AG04449 (cell line): ENCODE measurements at places on chromosomes 13 and 19.

- no peak for DNase-seq
Observed at GRCh38 chr13:24267274-24267673, 42.1 kb upstream of the C1QTNF9 start.

DNA sequence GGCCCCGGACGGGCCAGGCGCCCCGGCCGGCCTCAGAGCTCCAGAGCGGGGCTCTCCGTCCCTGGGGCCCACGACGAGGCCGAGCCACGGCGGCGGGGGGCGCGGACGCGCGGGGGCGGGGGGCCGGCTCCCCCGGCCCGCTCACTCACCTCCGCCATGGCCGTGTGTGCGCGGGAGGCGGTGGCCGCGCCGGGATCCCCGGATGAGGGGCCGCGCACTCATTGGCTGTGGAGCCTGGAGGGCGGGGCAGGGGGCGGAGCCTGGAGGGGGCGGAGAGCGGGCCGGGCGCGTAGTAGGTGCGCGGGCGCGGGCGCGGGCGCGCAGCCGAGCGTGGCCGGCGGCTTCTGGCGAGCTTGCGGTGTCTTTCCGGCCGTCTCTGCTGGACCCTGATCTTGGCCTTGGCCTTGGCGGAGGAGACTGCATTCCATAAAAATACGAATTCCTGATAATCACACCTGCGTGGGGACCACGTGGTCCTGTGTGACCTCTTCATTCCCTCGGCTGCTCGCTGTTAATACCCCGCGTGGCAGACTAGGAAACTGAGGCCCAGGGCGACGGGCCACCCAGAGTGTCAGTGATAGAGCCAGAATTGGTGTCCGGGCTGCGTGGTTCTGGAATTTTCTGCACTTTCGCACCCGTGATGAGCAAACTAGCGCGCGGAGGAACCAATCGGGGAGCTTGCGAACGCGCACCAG, at the start of gene MIER2:
TSS of gene MIER2 (minus strand) at position 172 of the 695 bp plus-strand sequence. CDS start at position 158, 14 bp downstream.
- no peak for DNase-seq

DNA sequence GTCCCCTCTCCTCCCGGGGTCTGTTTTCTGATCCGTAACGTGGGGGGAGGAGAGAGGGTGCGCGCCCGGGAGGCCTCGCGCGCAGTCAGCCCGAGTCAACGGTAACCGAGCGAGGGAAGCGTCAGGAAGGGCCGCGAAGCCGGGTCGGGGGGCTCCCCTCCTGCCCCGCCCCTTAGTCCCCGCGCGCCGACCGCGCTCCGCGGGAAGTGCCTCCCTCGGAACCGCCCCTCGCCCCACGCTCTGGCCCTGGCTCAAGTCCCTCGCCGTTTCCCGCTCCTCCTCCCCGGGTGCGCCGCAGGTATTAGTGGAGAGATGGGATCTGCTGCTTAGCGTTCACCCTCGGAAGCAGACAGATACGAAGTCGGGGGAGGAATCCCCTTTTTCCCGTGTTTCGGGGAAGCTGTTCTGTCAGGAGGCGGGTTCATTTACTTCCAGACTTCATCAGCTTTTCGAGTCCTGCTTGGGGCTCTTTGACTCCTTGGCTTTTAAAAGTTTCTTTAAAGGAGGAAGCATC, 770 bp downstream of the HNRNPM start:
- DNase-seq, result no peak

DNA sequence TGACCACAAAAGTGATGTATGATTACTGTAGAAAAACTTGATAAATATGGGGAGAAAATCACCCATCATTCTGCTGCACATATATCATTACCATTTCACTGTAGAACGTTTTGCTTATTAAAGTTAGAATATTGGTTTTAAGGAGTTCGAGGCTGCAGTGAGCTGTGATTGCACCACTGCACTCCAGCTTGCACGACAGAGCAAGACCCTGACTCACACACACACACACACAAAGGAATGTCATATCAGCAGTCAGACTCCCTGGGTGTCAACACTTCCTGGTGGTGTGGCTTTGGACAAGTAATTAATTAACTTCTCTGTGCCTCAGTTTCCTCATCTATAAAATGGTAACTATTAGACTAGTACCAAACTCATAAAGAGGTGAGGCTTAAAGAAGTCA, 11.3 kb upstream of the PNMA8A start:
- DNase-seq, result no peak

DNA sequence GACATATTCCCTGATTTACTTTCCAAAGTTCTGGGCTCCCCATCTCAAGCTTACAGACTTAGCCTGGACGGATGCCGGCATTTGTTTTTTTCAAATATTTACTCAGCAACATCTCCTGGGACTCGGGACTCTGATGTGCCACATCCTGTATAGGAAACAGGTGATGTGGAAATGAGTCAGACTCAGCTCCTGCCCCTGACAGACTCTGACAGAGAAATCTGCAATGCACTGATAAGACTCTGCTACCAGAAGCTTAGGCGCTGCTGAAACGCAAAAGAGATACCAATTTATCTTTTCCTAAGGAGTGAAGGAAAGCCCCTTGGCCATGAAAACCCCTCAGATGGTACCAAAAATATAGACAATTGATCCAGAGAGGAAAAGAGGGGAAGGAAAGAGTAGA, 16.2 kb downstream of the LAIR2 start:
- DNase-seq, result no peak

DNA sequence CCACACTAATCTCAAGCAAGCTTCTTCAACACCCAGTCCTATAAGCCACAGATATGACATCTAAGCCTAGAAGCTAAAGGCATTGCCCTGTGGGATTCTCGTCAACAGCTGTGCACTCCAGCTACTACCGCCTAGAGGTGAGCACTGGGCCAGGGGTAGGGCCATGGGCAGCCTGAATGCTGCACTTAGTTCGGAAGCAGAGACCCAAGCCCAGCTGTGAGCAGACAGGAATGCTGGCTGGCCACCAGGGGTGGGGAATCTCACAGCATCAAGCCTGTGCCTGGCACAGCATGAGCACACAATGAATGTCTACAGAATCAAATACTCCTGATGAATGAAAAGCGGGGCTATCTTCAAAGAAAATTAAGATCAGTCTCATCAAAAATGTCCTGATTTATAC, 167.5 kb upstream of the UBL3 start:
- DNase-seq, result no peak

DNA sequence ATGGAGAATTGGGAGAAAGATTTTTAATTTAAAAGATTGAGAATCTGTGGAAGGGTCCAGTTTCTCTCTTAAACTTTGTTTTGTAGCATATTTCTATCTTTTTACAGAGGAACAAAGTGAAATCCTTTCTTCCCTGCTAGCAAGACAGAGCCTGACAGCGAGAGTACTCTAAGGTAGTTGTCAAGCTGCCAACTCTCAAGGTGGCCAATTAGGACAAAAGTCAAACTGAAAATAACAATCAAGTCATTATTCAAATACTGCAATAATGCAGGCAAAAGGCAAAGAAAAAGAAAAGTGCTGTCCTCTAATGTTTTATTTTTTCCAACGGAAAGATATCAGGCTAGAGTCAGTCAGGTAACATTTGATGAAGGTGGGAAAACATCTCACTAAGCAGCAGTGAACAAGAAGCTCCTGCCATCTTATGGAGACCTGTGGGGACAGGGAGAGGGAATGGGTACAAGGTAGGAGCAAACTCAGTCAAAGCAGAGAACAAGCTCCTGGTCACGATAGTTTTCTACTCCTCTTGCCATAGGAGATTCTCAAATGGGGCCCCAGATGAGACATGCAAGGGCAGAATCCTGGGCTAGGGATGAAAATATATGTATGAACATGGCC, 801.9 kb upstream of the SLITRK1 start:
- no peak for DNase-seq

GRCh38 chr13:27151798-27152599, 19.6 kb downstream of the USP12 start:
- no peak for DNase-seq

DNA sequence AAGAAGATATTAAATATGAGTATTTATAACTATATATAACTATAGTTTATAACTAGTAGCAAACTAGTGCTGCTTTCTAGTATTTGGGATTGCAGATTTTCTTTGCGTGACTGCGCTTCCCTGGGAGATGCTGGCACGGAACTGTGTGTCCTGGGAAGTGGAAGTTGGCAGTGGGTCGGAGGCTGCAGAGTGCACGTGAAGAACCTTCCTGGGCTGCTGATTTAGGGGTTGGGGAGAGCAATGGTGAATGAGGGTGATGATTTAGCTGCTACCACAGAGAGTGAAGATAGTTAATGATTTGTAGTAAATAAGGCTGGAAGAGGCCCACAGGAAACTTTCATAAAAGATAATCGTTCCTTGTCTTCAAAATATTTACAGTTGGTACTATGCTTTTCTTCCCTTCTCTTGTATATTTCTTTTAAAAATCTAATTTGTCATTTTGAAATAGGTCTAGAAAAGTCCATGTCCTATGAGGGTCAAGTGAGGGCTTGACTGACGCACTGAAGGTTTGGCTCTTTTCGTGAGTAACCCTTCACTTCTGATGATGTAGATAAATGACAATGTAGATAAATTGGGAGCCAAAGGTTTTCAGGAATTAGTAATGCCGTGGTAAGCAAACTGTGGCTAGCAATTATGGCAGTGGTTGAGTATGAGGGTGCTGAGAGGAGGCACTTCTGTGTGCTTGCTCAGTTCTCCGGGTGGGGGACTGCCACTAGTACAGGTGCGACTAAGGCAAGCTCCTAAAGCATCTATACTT, 3.0 kb upstream of the NAA16 start:
- no peak for DNase-seq

GRCh38 chr13:26222520-26223046, 469 bp upstream of the RNF6 start:
- no peak for DNase-seq

DNA sequence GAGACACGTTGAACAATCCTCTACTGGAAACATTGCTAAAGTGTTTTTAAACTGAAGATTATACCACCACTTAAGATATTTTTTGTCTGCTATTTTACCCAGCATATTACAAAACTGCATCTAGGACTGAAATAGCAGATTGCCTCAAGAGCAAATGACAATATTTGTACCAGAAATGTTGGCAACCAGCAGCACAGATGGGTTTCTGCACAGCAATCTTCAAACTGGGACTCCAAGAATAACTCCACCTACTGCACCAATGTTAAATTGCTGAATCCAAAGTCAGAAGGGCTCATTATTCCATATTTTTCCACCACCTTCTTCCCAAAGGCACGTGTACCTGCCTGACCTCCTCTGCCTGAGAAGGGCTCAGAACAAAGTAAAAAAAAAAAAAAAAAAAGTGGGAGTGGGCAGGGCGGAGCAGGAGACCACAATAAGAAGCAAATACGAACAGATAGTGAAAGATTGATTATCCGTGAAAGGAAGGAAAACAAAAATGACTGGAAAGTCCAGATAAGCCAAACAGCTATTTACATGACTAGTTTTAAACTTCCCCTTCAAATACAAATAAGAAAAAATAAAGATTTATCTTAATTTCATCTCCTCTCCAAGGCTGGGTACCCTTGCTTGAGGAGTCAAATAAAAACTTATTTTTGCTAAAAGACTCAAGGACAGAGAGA, 79.4 kb downstream of the FOXO1 start:
- DNase-seq, result no peak

GRCh38 chr13:26771796-26772195, 11.2 kb upstream of the GPR12 start:
- no peak for DNase-seq

DNA sequence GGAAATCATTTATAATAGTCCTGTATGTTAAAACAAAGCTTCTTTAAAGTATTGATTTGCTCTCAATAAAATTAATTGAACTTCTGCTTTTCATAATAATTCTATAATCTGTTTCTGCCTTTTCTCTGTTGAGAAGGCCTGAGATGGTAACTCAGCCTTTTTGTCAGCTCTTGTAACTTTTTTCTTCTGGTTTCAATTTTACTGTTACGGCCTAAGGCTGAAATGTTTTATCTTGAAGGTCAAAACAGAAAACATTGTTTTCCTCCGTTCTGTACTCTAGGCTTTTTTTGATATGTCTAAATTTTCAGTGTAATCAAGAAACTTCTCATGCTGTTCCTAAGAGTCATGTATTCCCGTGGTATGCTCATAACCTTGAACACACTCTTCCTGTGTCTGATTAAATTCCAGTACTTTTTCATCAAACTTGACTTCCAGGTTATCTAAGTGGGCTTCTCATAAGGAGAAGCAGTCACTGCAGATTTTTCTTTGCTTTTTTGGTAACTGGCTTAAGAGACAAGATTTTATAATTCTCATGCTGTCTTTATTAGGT, 7.6 kb upstream of the NAXD start:
- DNase-seq, result no peak

- no peak for DNase-seq
Observed at GRCh38 chr19:32876236-32876918, 6.8 kb upstream of the SLC7A9 start.

DNA sequence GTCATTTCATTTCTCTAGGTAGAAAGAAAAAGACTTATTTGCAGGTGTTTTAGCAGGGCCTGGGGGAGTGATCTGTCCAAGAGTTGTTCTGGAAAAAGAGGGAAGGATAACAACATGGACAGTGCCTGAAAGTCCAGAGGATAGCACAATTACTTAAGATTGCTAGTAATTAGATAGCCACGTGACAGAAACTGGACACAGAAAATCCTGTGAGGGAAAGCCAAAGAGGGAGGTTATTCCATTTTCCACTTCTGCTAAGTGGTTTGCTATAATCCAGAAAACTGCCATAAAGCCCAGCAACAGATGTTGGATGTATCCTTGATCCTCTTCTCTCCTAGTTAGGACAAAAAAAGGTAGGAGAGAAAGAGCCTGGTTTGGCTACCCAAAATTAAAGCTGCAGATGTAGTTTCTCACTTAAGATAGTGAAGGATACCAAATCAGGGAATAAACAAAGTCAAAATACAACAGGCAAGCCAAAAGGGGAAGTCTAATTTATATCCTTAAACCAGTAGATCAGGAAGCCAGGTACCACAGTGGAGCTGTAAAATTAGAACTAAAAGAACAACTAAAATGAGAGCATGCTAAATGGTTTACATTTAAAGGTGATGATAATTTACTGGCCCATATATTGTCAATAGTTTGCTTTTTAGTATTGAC, 140.2 kb downstream of the VWA8 start:
- no peak for DNase-seq

DNA sequence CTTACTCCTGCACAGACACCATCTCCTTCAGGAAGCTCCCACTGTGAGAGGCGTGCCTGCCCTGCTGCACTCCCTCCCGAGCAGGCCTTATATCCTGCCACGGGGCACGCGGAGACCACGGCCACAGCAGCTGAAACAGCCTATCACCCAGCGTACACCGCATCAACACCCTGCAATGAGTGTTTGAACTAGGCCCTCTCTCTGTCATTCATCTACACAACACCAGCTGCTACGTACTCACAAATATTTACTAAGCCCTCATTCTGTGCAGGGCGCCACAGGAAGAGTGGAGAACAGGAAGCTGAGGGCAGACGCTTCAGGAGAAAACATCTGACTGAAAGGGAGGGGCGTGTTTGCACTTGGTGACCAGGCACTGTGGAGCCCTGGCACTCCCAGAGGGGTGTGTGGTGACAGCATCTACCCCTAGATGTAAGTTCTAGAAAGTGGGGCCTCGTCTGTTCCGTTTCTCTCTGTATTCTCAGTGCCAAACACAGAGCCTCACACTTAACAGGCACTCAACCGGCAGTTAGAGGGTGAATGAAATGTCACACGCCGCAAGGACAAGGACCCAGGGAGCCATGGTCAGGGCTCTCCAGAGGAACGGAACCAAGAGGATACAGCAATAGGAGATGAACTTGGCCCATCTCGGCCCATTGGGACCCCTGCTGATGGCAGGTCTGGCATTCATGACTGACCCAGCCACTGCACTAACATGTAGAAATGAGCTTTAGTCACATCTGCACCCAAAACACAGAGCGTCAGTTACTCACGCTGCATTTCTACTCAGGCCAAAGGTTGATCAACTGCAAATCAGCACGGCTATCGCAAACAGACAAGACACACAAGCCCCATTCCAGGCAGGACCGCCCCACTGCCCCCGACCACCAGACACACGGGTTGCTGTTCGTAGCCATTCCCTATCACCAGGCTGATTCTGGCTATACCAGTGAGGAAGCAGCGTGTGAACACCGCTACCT, 15.7 kb downstream of the RANBP3 start:
- no peak for DNase-seq

GRCh38 chr19:51250786-51251467, at the start of gene SIGLECL1:
Gene SIGLECL1, plus strand, starts transcription at chr19:51251080. Its CDS starts 12,993 bp downstream, at chr19:51264073.
- no peak for DNase-seq
